ENCODE measurements at places on chromosomes 13 and 19. TPM values are rescaled to one million over a fixed set of nuclear protein-coding genes. Genes with fewer than 3 reads are reported as not detected.

Gene ACER1
- total RNA-seq: not detected

Gene CABP5
- total RNA-seq: not detected

Gene HSPB6
- total RNA-seq: 36.4 TPM

Gene ZNF667
- total RNA-seq: 3.8 TPM

Gene COG3
- 42.0 TPM for total RNA-seq

Gene ZNF723
- not detected for total RNA-seq

Gene RASIP1
- total RNA-seq: 0.85 TPM

Gene ZNF681
- 0.96 TPM for total RNA-seq

Gene GALP
- not detected for total RNA-seq

Gene METTL21C
- not detected for total RNA-seq

Gene INSL3
- total RNA-seq: not detected

Gene NMRK2
- not detected for total RNA-seq

Gene FKBP8
- total RNA-seq: 207 TPM

Gene WDR87
- total RNA-seq: not detected

Gene ADAMTSL5
- total RNA-seq: 1.9 TPM

Gene OR1M1
- not detected for total RNA-seq

Gene ZNF302
- 14.9 TPM for total RNA-seq

Gene SELENOV
- total RNA-seq: not detected

Gene LRFN3
- total RNA-seq: 2.3 TPM

Gene ONECUT3
- not detected for total RNA-seq

Gene CEACAM18
- total RNA-seq: not detected

Gene PET100
- total RNA-seq: 9.6 TPM

Gene CEACAM3
- not detected for total RNA-seq

Gene SYT5
- 0.96 TPM for total RNA-seq

Gene FPR1
- total RNA-seq: 0.96 TPM

Gene FOXA3
- not detected for total RNA-seq

Gene ZNF835
- total RNA-seq: 1.7 TPM

Gene FAM83E
- total RNA-seq: 0.56 TPM

Gene ELANE
- not detected for total RNA-seq

Gene PRSS57
- total RNA-seq: not detected

Gene CEACAM16
- total RNA-seq: not detected

Gene KLK14
- total RNA-seq: not detected

Gene SCEL
- total RNA-seq: not detected

Gene DACH1
- under 0.01 TPM for total RNA-seq

Gene GAPDHS
- total RNA-seq: not detected

Gene MBD3L3
- not detected for total RNA-seq

Gene SCN1B
- 1.3 TPM for total RNA-seq
